ENCODE measurements at places on chromosomes 2 and 18.

DNA sequence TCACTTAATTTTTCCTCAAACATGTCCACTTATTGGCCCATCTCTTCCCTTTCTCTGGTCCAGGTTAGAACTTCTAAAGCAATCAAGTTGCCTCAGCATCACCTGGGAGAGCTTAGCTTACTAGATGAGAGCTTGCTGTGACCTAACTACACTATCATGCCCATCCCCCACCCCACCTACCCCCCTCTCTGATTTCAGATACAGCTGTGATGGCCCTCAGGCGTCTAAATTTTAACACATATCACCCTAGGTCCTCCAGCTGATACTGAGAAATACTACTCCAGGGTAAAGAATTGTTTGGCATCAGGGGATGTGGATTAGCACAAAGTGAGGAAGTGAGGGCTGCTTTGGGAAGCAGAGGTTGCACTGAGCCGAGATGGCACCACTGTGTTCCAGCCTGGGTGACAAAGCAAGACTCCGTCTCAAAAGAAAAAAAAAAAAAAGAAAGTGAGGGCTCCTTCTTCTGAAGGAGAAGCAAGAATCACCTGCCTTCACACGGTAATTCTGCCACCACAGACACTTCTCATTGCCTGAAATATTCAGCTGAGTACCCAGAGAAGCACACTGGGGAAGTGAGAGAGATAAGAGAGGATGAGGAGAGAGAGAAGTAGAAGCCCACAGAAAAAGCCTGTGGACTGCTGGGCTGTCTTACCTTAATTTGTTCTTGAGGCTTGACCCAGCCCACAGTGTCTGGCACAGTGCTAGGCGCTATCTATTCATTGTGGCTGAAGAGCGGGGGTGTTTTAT lies 263.4 kb downstream of the ASXL3 start:
- DNase-seq: no peak

DNA sequence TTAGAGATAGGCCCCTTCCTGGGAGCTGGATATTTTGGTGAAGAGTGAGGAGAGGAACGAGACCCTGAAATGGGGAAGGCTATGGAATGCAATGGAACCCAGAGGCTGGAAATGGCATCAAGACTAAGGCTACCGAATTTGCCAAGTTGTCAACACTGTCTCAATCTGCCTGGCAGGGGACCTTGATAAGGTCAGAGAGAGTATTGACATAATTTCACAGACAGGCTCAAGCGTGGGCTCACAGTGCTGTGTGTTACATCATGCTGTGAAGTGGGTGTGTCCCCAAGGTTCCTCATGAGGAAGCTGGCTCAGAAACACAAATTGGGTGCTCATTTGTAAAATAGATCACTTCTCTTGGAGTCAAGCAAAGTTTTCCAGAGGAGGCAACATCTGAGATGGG lies 51.8 kb upstream of the CYRIA start:
- no peak for DNase-seq

DNA sequence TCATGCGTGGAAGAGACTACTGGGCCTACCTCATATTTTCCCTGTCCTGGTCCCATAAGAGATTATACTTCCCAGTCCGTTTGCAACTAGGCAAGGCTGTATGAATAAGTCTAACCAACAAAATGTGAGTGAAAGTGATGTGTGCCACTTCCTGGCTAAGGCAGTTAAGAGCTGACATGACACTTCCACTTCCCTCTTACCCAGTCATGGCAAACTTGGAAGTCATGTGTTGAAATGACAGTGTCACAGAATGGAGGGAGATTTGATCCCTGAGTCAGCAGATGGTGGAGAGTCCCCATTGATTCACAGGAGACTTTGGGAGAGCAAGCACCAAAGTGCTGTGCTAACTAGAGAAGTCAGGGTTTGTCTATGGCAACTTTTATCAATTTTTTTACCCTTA lies 36.4 kb downstream of the TACR1 start:
- no peak for DNase-seq

- DNase-seq: no peak
Observed at GRCh38 chr2:165558832-165559231, 89.3 kb downstream of the CSRNP3 start.

DNA sequence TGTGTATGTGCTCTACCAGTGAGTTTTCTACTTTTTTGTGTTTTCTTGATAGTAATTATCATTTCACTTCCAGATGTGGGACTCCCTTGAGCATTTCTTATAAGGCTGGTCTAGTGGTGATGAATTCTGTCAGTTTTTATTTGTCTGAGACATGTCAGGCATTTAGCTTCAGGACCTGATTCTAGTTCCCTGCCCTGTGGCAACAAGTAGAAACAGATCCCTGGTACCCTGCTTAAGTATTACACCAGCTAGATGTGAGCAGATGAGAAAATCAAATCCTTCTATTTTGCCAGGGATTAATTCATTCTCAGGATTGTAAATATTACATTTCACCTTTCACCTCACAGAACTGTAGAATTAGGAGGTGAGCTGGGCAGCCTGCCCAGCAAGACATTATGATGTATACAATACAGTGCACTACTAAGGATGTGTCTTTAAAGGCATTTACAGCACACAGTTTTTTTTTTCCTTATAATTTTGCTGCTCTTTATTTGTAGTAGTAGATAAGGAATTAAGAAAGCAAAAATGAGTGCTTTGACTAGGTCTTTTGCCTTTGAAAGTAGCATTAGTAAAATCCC lies 35.1 kb downstream of the GALM start:
- DNase-seq: no peak

- no peak for DNase-seq
Observed at GRCh38 chr2:104312684-104313083, 541.2 kb upstream of the POU3F3 start.

GRCh38 chr2:47007223-47007825 lies 91.7 kb upstream of the MCFD2 start:
- DNase-seq: no peak
